Central memory CD4-positive, alpha-beta T cell (primary cell): ENCODE measurements at places on chromosomes 7 and 10.

- DNase-seq, result no peak
These were observed 244.8 kb downstream of the BAMBI start for GRCh38 chr10:28922127-28922526.

DNA sequence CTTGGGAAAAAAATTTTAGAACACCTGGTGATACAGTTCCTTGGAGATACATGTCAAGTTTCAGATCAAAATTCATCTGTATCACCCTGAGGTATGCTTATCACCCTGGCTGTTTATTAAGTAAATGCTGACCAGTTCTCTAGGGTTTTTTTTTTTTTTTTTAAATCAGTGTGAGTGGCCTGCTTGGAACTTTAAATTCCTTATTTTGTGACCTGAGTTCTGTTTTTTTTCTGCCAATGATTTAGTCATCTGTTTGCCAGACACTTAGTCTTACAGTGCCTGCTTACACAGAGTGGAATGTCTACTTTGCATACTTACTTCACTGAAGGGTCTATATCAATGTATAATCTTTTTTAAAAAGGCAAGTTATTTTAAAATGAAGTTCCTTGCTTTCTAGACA, 1.8 kb downstream of the TSPAN13 start:
- no peak for DNase-seq

DNA sequence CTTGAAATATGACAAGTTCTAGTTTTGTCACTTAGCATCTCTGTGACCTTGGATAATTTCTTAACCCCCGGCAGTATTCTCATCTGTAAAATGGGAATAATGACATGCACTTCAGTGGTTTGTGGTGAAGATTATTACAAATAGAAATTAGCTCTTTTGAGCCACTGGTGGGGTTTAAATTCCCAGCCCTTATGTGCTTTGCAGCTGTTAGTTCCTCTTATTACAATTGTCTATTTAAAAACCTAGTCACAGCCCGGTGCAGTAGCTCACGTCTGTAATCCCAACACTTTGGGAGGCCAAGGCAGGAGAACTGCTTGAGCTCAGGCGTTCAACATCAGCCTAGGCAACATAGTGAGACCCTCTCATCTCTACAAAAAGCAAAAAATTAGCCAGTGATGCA, 30.1 kb downstream of the CAV1 start:
- DNase-seq, result no peak

DNA sequence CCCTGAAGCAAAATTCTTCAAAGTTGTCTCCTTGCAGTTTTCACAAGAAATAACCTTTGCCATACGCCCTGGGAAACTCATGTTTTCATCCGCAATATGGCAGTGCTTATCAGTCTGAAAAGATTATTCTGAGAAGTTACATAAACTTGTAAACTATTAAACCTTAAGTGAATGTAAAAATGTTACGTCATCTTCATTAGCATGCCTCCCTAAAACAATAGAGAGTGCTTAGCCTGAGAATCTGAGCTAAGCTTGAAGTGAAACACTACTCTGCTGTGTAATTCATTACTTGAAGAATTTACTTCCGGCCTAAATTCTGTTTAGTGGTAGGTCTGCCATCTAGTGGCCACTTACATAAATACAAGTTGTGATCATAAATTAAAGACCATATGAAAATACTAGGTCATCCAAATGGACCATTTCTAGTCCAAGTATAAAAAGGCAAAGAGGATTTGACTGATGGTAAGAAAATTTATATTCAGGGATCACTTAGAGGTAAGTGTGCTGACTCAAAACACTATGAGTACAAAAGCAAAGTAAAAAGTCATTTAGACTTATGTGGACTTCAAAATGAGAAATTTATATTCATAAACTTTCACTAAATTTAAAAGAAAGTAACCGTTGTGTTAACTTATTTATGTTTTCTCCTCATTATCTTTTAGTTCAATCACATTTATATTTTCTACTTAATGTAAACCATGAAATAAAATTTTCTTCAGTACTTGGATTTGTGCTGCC, 745.1 kb upstream of the LRRTM3 start:
- DNase-seq, result peak; percentile 23

DNA sequence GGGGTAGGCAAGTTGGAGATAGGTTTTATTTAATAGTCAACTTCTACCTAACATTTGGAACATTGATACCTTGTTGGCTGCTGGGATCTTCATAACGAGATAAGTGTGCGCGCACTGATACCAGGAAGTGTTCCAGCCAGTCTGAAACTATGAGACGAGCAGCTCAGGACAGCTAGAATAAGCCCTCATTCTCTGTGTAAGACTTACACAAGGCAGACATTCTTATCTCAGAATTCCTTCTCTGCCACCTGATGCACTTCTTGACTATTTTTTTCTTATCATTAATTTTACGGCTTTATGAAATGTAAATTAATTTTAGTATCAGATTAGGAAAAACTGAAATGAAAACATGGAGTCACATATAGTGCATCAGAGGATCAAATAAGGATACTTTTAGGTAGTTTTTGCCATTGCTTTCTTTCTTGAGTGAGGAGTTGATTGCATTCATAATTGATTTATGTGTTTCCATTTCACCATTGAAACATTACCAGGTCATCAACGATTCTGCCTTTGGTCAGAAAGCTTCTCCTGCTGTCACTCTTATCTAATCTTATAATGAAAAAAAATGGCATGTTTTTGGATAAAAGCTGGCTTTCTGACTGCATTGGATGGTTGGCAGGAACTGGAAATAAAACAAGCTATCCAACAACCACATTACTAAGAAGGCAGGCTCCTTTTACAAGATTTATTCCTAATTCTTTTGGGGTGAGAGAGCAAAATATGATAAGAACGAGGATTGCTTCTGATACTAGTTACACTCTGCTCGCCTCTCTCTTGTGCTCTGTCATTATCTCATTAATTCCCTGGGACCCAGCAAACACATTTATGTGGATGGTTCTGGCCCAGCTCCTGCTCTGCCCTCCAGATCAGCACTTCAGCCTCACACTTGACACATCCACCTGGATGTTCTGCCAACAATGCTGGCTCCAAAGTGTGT, 40.4 kb upstream of the ABCB5 start:
- no peak for DNase-seq

GRCh38 chr10:111875725-111876124, 307.8 kb downstream of the GPAM start:
- no peak for DNase-seq

DNA sequence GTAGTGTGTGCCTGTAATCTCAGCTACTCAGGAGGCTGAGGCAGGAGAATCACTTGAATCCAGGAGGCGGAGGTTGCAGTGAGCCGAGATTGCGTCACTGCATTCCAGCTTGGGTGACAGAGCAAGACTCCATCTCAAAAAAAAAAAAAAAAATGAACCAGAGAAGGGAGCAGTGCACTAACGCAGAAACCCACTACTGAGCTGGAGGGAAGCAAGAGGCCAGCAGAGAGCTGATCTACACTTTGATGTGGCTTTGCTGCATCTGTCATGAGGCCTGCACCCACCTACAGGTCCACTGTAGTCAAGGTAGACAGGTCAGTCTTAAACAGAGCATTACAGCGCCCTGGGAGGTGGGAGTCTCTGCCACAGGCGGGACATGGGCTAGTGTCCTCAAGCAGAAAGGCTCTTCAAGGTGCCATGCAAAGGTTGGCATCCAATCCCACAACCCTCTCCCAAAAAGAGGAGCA, 30.0 kb downstream of the MAT1A start:
- DNase-seq, result no peak

DNA sequence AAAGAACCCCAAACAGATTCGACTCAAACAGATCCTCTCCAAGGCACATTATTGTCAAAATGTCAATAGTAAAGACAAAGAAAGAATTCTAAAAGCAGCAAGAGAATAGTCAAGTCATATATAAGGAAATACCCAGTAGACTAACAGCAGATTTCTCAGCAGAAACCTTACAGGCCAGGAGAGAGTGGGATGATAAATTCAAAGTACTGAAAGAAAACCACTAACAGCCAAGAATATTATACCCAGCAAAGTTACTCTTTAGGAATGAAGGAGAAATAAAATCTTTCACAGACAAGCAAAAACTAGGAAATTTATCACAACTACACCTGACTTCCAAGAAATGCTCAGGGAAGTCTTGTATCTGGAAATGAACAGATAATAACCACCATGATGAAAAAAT, 38.2 kb downstream of the ANXA8 start:
- DNase-seq, result no peak

DNA sequence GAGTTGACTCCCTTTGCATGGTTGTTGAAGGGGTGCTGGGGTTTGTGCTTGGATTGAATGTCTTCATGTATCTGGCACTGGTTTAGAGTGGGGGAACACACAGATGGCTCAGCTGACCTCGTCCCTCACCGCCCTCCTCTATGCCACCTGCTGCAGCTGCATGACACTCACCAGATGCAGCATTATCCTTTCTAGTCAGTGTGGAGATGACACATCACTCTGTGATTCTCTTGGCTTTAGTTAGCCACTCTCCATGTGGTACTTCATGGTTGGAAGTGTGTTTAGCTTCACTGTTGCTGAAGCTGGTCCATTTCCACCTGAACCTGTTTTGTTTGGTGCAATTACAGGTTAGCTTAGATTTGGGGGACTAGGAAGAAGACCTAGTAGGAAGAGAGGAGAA, 56.3 kb upstream of the BMPER start:
- DNase-seq, result no peak

GRCh38 chr10:77770868-77771175, 133.2 kb upstream of the KCNMA1 start:
- DNase-seq, result no peak

- DNase-seq, result no peak
These were observed 92.4 kb downstream of the CTTNBP2 start for GRCh38 chr7:117780832-117781231.

- no peak for DNase-seq
These were observed 292.5 kb upstream of the FZD8 start for GRCh38 chr10:35934642-35934995.

- no peak for DNase-seq
These were observed 179.3 kb downstream of the BMPER start for GRCh38 chr7:34084651-34085050.

DNA sequence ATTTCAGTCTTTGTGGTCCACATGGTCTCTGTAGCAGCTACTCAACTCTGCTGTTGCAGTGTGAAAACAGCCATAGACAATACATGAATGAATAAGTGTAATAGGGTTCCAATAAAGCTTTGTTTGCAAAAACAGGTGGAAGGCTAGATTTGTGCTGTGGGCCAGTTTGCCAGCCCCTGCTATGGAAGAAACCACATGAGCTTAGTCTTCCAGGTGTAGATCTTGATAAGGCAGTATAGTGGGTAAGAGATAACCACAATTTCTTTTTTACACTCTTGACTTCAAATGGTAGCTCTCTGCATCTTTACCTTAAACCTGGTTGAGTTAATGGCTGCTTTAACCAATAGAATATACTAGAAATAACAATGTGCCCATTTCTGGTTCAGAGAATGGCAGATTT, 135.0 kb upstream of the PALS2 start:
- DNase-seq, result no peak

- peak; percentile 17 for DNase-seq
These were observed 61.0 kb upstream of the MKI67 start for GRCh38 chr10:128186959-128187787.

DNA sequence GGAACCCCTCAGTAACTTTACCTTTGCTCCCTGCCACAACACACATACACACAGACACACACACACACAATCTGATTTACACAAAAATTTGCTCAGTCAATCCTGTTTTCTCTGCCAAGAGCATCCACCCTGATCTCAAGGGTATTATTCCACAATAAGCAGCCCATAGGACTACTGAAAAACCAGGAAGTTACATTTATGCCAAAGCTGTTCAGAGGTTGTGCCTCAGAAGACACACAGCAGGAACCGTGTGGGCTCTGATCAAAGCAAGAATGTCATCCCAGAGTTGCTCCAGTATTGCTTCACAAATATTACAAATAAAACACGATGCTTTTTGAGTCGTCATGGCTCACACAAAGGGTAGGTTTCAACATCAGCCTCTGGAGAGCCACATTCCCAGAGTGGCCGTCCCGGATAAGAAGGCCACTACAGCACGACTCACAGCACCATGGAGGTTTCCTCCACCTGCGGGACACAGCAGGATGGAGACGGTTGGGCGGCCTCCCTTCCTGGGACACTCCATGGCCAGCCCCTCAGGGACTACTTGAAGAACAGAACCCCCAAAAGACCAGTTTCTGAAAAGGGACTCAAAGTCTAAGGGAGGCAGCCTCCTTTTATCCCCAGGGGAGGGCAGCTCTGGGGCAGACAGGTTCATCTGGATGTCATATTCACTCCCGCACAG, 1.6 kb downstream of the AIFM2 start:
- no peak for DNase-seq

DNA sequence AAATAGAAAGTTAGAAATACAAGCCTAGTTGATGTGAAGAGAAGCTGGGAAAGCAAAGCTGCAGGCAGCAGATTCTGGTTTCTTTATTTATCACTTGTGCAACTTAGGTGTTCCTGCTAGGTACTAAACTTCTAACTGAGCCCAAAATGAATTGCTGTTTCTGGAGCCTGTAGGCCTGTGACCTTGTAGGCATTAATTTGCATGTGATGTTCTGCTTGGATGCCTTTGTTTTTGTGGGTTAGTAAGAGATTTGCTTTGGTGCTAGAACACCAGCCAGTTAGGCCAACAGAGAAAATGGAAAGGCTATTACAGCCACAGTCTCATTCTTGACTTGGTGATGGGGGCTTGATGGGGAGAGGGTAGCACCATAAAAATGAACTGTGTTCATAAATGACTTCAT, 370.7 kb downstream of the PPP1R3A start:
- no peak for DNase-seq

GRCh38 chr7:216360-217300, 24.3 kb downstream of the FAM20C start:
- no peak for DNase-seq

GRCh38 chr10:8242295-8242872, 187.9 kb downstream of the GATA3 start:
- no peak for DNase-seq

DNA sequence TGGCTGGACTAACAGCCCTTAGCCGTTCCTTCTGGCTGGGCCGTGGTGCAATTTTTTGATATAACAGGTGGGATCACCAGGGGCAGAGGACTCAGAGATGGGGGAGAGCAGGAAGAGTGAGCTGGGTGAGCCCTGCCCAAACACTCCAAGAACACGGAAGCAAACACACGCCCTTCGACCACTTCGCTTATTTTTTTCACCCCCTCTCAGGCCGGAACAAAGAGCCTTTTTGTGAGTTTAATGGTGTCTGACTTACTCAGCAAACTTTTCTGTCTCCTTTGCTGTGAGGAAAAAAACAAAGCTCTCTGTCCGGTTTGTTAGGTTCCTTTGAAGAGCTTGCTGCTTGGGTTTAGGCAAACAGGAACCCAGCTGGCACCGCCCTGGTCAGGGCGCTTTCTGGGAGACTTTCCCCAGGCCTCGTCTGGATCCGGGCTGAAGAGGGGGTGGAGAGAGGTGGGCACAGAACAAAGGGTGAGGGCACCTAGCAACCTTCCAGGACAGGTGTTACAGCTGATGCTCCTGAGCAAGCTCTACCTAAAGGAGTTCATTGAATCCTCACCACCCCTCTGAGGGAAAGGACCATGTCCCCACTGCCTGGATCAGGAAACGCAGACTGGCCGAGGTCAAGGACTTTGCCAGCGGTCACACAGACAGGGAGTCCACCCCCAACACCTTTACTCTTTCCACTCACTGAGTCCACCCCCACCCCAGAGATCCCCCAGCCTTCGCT, 23.3 kb downstream of the CALML3 start:
- no peak for DNase-seq
